ENCODE measurements at places on chromosomes 11 and 22.
A peak's percentile ranks its signal among the peaks of the same experiment; 100 is the strongest.

- no peak for DNase-seq
Observed at GRCh38 chr11:65525546-65526480, 930 bp downstream of the SCYL1 start.

DNA sequence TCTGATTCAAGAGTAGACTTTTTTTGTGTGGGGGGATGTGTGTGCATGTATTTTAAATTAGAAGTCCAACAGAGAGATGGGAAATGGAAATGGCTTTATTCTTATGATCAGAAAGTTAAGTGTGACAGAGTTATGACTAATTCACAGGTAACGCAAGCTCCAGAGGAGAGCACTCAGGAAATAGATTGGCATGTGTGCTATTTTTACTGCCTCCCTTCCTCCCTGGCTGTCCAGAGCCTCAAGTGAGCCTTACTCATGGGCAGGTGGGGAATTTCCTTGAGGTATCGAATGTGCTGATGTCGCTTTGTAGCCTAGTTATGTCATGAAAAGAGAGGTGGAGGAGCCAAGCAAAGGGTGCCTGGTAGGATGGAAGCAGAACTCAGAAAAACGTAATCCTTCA is 70.3 kb upstream of the BDNF start:
- no peak for DNase-seq

GRCh38 chr11:18495703-18496102 is 31.0 kb downstream of the TSG101 start:
- no peak for DNase-seq

- no peak for DNase-seq
Observed at GRCh38 chr11:3194016-3194816, 24.4 kb downstream of the MRGPRG start.

DNA sequence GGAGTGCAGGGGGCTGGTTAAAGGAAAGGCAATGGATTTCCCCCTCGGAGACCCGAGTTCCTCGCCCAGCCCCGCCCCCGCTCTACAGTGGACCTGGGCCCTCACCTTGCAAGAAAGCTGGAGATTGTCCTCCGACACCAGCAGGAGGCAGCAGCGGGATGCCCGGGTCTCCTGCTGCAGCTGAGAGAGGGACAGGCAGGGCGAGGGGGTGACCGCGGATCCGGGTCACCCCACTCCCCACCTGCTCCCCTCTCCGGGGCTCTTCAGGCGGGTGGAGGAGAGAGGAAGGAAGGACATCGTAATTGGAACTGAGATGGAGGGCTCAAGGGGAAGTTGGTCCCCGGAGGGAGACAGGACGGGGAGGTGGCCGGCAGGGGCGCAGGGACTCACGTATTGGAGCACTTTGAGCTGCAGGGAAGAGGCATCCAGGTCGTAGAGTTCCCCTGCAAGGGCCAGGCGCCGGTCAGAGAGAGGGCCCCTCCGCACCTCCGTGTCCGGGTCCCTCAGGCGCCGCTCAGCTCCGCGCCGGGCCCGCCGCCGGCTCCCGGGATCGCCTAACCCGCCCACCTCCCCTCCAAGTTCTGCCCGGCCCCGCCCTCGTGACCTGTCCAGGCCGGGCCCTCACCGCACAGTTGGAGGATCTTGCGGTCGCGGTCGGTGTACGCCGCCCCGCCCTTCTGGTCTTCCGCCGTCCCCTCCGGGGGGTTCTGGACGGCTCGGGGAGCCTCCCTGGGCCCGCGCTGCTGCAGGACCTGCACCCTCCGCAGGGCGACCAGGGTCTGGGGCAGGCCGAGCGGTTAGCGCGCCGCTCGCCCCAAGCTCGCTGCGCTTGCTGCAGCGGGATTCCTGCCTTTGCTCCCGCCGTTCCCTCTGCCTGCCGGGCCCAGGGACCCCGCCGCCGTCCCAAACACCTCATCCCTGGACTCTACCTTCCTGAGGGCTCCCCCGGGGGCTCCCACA is 84.1 kb downstream of the PDE2A start:
- peak; percentile 83 for DNase-seq

GRCh38 chr22:37504964-37505363 is 14.3 kb downstream of the CARD10 start:
- no peak for DNase-seq

- DNase-seq = no peak
Observed at GRCh38 chr11:76801736-76802135, 18.6 kb downstream of the TSKU start.

DNA sequence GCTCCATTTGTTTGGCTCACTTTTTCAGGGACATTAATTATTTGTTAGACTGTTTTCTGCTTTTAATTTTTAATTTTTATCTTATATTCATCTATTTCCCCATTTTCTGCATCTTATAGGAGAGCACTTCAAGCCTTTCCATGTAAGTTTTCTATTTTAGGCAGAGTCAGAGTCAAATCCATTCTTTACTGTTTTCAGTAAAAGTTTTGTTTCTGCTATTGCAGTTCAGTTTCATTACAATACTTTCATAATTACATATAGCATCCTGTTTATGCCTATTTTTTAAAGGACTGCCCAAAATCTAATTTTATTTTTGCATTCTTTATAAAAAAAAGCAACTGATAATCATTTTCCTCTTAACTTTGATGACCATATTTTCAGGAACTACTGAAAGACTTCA is 3.8 kb upstream of the OR10A5 start:
- DNase-seq = no peak

DNA sequence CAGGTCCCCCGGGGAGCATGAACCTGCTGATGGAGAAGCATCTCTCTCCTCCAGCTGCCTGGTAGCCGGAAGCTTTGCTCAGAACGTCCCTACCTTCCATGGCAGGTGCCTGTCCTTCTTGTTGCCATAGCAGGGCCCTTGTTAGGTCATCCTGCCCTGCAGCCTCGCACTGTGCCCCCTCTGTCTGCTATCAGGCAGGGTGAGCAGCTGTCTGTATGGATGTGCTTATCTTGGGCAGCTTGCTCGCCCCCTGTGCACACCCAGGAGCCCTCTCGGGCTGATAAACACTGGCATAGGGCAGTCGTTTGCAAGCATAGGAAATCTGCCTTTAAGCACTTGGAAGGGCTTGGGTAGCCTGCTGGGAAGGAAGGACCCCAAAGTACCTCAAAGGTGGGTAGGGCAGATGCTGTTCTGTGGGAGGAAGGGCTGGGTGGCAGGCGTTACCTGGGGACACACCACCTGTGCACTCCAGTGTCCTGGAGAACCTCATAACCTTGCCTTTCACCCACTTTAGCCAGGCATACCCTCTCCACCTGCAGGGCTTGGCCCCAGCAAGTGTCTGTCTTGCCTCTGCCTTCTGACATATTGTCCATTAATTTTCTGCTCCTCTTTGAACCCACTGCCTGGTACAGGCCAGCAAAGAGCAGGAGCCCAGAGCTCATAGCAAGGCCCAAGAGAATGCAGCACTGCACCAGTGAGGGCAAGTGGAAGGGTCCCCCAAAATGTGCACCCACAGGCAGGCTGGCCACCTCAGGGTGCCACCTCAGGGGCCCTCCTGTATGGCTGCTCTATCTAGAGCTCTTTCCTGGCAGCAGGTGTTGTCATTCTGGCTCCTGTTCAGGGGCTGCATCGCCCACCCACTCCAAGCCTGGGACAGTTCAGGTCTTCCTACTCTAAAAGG is 8.0 kb upstream of the COMT start:
- DNase-seq = no peak
